ENCODE measurements at places on chromosomes 3 and 15. TPM values are rescaled to one million over a fixed set of nuclear protein-coding genes. Genes with fewer than 3 reads are reported as not detected.

Gene GOLGA6B
- not detected for total RNA-seq

- DNase-seq = no peak
These were observed 30.9 kb upstream of the ATP1B3 start for GRCh38 chr3:141845407-141846049.

Gene RPUSD2
- total RNA-seq = 9.7 TPM

DNA sequence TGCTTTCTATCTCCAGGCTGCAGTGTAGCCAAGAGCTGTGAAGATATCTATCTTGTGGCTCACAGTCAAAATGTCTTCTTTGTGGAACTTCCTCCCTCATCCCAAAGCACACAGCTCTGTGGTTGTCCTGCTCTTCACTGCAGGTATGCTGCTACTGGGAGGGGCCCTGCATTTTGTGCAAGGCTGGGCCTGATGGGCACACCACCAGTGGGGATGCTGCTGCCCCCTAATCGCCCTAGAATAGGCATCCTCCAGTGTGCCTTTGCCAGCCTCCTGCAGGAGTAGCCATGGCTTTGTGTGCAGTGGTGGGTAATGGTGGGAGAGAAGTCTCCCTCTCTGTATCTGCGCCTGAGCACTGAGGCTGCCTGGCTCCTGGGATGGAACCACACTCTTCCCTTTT, 297.3 kb downstream of the DOCK3 start:
- no peak for DNase-seq
